ENCODE measurements at places on chromosomes 1 and 21.
A peak's percentile ranks its signal among the peaks of the same experiment; 100 is the strongest.

- no peak for DNase-seq
Observed at GRCh38 chr1:29839726-29840125, 603.4 kb downstream of the PTPRU start.

GRCh38 chr1:58596631-58597052 is 19.6 kb upstream of the TACSTD2 start:
- no peak for DNase-seq

DNA sequence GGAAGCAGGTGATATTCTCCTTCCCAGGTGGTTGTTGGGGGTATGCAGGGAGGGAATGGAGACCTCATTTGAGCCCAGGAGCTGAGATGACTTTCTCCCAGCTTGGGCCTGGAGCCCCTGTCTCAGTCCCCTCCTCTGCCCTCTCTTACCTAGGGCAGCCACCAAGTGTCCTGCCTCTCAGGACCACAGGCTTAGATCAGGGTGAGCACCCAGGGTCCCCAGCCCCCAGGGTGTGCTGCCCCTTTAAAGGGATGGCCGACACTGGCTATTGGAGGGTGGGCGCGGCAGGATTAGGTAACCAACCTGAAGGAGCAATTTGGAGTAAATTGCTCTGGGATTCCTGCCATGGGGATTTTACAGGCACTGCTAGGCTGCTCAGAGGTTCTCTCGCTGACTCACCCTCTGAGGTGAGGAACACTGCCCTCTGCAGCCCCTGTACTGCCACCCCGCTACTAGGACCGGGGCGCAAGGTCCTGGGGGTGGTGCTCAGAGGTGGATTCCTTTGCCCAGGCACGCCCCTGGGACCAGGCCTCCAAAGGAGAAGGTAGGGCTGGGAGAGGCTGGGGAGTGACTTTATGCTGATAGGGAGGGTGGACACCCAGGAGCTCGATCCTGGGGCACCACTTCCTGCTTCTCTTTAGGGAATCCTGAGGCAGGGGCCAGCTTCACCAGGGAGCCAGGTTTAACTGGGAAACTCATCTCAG is 1.5 kb downstream of the RPS6KA1 start:
- DNase-seq, result peak; percentile 86

- DNase-seq, result no peak
Observed at GRCh38 chr1:88528792-88529191, 155.3 kb upstream of the PKN2 start.

GRCh38 chr1:59670662-59671061 is 144.1 kb upstream of the HOOK1 start:
- no peak for DNase-seq

DNA sequence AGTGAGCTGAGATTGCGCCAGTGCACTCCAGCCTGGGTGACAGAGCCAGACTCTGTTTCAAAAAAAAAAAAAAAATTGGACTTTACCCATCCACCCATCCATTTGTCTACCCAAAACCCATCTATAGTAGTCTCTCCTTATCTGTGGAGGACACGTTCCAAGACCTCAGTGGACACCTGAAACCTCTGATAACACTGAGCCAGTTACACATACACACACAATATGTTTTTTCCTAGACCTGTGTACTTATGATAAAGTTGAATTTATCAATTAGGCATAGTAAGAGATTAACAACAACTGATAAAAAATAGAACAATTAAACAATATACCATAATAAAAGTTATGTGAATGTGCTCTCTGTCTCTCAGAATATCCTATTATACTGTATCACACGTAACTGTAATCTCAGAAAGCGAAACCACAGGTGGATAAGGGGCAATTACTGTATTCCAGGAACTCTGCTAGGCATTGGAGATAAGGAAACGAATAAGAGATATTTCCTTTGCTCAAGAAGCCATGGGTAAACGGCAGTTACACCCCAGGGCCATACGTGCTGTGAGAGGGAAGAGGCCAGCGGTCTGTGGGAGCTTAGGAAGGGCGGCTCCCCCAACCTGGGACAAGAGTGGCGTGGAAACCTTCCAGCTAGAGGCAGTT is 84.2 kb upstream of the DISP3 start:
- DNase-seq, result no peak

DNA sequence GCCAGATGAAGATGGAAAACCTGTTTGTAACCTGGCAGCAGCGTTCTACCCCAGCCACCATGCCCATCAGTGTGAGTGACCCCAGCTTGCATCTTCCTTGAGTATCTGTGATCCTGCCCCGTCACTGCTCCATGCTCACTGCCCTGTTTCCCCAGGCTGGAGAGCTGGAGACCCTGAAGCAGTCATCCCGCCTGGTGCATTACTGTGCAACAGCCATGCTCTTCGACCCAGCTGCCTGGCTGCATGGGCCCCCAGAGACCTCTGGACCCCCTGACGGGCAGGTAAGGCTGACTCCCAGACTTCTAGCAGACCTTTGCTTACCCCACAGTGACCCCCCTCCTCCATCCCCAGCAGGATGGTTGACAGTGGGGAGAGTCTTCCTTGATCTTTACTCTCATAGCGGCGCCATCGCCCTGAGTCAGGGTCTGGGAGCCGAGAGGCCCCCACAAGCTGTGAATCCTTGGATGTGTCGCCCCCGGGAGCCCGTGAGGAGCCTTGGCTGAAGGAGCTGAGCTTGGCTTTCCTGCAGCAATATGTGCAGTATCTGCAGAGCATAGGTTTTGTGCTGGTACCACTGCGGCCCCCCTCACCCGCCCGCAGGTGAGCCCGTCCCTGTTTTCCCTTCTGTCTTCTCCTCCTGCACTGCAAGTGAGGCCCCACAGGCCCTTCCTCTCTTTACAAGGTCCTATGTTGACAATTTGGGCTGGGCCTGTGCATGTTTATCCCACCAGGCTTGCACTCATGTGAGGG is 10.4 kb downstream of the HYI start:
- peak; percentile 15 for DNase-seq

DNA sequence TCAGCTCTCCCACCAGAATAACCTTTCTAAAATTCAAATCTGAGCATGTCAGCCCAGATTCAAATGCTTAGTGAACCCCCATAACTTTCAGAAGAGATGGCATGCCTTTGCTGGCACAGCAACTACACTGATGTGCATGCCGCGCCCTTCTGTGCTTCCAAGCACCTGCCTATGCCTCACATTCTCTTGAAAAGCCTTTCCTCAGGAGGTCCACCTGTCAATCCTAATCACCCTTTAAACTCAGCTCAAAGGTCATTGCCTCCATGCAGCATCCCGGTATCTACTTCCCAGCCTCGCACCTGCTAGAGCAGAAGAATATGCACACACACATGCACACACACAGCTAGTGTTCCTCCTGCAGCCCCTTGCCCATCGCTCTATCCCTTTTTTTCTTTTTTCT is 5.2 kb upstream of the S100A2 start:
- no peak for DNase-seq

DNA sequence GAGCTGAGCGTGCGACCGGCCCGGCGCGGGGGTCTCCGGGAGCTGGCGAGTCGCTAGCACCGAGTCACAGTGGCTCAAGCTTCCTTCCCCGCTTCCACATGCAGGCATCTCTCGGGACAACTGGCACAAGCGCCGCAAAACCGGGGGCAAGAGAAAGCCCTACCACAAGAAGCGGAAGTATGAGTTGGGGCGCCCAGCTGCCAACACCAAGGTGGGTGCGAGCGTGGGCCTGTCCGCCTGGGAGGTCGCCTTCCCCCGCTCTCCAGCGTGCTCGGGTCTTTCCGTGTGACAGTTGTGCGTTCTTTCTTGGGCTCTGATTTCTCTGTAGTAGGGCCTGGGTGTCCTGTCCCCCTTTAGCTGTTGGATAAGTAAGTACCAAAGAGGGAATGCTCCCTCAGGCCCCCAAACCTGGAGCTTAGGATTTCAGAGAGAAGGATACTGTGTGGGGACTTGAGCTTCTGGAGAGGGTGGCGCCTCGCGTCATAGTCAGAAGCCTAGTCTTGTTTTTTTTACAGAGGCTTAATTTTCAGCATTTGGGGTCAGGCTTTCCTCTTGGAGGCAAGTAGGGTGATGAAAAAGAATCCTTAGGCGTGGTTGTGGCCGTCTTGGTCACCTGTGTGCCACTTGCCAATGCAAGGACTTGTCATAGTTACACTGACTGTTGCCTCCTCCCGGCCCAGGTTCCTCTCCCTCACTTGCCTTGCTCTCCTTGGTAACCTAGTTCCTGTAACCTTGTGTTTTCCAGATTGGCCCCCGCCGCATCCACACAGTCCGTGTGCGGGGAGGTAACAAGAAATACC is 790 bp downstream of the RPS8 start:
- peak; percentile 57 for DNase-seq

DNA sequence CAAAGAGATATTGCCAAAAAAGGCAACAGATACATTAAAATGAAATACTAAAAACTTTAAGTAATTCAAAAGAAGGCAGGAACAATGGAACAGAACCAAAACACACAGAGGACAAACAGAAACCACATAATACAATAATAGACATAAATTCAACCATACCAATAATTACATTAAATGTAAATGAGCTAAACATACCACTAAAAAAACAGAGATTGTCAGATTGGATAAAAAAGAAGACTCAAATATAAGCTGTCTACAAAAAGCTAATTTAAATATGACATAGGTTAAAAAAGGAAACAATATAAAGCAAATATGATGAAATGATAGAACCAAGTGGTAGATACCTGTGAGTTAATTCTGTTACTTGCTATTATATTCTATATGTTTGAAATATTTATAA is 44.1 kb upstream of the ATP5PO start:
- no peak for DNase-seq
